ENCODE measurements at places on chromosomes 6 and 20.

- DNase-seq: no peak
Observed at GRCh38 chr6:6908121-6908520, 199.6 kb upstream of the RREB1 start.

DNA sequence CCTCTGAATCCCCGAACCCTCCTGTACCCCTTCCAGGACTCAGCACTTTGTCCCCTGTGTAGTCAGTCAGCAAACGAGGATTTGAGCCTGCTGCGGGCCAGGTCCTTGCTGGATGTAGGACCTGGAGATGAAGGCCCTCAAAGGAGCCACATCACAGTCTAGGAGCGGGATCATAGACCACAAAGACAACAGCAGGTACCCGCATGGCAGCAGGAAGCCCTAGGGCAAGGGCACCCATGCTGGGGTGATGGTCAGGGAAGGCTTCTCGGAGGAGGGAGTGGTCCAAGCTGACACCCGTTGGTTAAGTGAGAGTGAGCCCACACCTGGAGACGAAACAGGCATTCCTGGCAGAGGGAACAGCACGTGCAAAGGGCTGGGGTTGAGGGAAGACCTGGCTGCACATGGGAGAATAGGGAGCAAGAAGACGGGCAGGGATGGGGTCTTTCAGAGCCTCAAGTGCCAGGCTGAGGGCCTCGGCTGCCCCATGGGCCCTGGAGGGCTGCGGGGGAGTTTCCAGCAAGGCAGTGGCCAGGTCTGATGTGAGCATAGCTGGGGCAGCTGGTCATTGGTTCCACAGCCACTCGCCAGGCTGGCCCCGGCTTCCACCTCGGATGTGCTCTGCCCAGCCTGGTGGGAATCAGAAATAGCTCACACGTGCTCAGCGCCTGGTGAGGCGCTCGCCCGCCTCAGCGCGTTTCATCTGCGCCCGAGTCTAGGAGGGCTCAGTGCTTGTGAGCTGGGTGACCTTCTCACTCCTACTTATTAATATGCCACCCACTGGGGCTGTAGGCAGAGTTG, 15.0 kb downstream of the DLGAP4 start:
- DNase-seq: no peak

DNA sequence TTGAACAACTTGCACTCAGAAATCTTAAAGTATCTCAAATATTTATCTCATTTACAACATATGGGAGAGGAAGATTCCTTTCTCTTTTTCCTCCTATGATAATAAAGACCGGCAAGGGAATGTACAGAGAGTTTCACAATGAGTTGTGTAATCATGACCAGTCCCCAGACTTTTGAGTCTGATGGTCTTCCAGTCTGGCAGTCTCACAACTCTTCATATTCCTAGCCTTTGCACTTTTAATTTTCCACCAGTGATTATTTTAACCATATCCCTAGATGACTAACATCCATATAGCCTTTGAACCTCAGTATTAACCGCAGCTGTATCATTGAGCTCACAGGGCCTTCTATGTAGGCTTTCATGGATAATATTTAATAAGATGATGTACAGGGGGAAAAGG, 278.5 kb downstream of the KHDC1L start:
- DNase-seq: no peak

- DNase-seq: no peak
Observed at GRCh38 chr6:53258774-53259155, 90.0 kb downstream of the ELOVL5 start.

- peak; percentile 38 for DNase-seq
Observed at GRCh38 chr20:3172933-3173609, at the start of gene LZTS3. Gene LZTS3, minus strand, starts transcription at chr20:3173549. Its CDS starts 6,386 bp downstream, at chr20:3167163.

GRCh38 chr6:156256161-156256560, 521.0 kb upstream of the ARID1B start:
- no peak for DNase-seq

DNA sequence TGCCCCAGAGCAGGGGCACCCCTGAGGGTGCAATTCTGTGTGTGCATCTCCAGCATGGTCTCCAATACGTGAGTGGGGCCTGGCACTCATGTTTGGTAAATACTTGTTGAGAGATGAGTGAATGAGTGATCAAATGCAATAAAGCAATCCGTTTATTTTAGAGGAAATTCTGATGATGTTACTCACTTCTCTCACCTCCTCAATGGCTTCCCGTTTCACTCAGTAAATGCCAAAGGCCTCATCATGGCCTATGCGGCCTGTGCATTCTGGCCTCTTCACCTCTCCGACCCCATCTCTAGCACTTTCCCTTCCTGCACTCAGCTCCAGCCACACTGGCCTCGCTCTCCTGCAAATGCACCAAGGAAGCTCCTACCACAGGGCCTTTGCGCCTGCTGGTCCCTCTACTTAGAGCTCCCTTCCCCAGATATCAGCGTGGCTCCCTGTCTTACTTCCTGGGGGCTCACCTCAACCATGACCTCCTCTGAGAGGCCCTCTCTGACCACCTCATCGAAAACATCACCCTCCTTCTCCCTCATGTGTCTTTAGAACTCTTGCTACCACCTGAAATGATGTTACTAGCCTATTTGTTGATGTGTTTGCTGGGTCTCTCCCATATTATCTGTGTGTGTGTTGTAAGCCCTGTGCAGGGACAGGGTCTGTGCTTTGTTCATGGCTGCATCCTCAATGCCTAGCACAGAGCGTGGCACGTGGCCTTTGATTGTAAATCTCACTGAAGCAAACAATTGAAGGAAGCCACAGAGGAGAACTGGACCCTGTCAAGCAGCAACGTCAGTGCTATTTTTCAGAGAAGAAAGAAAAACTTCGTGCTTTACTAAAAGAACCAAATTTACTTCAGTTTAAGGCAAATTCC, 42.6 kb downstream of the RAB44 start:
- DNase-seq: no peak

DNA sequence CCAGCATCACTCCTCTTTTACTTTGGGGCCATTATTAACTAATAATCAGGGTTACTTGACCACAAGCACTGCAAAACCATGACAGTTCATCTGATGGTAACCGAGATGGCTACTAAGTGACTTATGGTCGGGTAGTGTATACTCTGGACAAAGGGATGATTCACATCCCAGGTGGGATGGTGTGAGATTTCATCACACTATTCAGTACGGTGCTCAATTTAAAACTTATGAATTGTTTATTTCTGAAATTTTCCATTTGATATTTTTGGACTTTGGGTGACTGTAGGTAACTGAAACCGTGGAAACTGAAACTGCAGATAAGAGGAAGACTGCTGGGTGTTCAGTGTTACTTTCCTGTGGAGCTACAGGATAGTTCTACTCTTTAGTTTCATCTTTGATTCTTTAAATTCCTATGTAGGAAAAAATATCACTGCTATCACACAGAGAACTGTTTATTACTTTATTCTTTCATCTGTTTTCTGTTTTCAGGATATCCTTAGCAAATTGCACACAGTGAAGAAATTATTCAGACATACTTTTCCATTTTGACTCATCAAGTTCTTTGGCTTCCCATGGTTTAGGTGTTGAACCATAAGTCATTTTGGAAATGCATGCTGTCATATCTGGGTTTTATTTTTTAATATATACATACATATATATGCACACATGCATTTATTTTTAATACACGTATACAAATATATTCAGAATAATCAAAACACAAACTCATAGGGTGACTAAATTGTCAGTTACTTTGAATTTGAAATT, 59.1 kb upstream of the C20orf144 start:
- DNase-seq: no peak

- DNase-seq: no peak
Observed at GRCh38 chr20:51650685-51651134, 108.2 kb upstream of the NFATC2 start.

GRCh38 chr6:148448369-148449012, 105.9 kb downstream of the SASH1 start:
- DNase-seq: no peak

- peak; percentile 73 for DNase-seq
Observed at GRCh38 chr20:33993576-33994221, at the start of gene RALY. Gene RALY, plus strand, starts transcription at chr20:33993911. Its CDS starts 78,164 bp downstream, at chr20:34072075.

DNA sequence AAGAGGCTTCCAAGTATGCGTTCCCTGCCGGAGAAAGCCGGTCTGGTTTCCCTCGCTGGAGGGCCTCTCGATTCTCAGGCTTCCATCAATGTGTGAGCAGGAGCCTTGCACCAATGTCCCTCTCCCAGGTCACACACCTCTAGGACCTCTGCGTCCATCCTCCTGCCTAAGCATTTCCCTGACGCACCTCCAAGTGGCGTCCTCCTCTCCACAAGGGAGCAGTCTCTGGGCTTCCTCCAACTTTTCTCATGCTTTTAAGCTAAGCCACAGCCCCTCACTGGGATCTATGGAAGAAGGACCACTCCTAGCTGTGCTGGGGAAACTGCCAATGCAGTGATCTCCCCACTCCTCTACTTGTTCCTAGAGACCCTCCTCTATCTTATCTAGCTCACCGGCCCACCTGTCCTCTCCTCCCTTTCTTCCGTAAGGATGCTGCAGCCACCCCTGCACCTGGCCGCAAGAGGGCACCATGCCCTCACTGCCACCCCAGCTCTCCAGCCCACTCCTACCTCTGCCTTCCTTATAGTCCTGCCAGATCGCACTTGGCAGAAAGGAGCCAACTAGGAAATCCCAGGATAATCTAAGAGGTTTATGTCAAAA, 258.7 kb downstream of the LRFN2 start:
- peak; percentile 95 for DNase-seq

- no peak for DNase-seq
Observed at GRCh38 chr6:164130585-164130984, 716.1 kb downstream of the QKI start.

DNA sequence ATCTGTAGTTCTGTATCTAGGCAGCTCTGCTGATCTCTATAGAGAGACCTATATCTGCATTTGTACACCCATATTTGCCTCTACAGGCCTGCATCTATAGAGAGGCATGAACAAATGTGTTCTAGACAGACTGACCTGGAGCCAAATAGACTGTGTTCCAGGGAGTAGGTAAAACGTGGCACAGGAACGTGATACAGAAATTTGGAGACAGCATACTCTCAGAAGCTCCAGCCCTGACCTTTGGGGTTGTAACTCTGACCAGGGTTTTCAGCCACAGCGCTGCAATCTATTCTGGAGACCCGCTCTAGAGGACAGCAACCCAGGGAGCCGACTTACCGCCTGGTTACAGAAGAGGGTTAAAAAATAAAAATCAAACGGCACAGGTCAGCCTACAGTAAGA, 983 bp downstream of the RBBP9 start:
- DNase-seq: peak; percentile 54

DNA sequence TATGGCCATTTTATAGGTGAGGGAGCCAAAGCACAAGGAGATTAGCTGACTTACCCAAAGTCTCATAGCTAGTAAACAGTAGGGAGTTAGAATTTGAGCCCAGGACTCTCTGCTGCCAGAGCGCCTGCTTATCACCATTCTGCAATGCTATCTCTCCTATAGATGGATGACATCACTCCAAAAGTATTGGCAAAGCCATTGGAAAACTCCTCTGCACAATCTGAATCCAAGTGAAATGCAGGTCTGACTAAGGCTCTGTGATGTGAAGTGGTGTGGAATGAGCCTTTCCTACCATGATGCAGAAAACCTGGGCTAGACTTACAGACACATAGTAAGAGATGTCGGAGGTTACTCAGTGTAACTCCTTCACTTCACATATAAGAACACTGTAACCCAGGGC, 106.3 kb downstream of the GRM1 start:
- DNase-seq: no peak

- no peak for DNase-seq
Observed at GRCh38 chr20:47989957-47990356, 204.7 kb upstream of the SULF2 start.

- no peak for DNase-seq
Observed at GRCh38 chr6:111992851-111993250, 61.1 kb upstream of the CCN6 start.

DNA sequence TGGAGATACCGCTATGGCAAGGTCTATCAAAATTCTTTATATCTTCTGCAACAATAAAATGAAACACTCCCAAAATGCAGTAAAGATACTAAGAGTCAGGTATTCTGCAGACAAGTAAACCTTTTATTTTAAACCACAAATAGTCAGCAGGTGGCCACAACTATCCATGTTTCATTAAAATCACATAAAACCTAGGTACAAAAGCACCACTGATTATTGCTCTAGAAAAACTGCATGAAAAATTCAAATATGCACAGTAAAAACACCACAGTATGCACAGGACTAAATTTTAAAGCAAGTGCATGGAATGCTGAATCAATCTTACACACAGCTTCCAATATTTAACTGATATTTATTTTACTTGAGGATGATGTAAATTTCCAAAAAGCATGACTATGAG, 33.3 kb downstream of the HMGN3 start:
- DNase-seq: no peak

DNA sequence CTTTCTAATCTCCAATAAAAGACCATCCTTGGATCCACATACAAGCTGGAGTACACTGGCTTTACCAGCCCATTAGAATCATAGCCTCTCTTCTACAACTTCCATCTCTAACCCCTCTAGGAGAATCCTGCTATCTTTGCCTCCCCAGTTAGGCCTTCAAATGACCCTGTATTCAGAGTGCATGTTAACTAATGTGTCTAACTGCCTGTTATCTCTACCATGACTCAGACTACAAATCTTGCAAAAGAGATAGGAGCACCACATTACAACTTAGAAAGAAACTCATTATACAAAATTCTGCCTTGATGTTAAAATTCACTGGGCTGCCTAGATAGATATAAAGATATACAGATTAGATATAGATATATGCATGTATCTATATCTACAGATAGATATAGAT, 28.2 kb downstream of the GPR63 start:
- no peak for DNase-seq

DNA sequence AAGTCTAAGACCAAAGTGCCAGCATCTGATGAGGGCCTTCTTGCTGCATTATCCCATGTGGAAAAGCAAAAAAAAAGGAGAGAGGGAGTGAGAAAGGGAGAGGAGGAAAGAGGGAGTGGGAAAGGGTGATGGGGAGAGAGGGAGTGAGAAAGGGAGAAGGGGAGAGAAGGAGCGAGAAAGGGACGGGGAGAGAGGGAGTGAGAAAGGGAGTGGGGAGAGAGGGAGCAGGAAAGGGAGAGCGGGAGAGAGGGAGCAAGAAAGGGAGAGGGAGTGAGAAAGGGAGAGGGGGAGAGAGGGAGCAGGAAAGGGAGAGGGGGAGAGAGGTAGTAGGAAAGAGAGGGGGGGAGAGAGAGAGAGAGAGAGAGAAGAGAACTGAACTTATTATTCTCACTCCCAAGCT, 241.1 kb upstream of the RIMS1 start:
- no peak for DNase-seq

GRCh38 chr20:23759306-23759940, 8.7 kb upstream of the CST1 start:
- DNase-seq: no peak

DNA sequence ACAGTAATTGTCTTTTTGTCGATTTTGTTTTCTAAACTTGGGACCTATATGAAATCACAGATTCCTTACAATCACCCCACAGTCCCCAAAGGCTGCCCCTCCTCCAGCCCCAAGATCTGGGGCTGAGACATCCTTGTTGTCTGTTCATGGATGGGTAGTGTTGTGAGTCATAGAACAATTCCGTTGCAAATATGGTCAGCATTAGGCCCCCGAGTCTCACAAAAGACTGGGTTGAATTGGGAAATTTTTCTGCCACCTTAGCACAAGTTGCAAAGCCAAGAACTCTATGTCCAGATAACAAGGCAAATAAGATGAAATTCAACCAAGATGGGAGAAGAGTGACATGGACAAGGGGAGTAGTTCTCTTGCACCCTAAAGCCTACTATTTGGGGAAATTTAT, 10.5 kb upstream of the TAB2 start:
- DNase-seq: no peak

GRCh38 chr20:9515741-9516233, 1.4 kb downstream of the LAMP5 start:
- peak; percentile 13 for DNase-seq

GRCh38 chr6:31354158-31354863, 2.7 kb downstream of the HLA-B start:
- no peak for DNase-seq

Data from NCI-H510A treated with DMSO at 0.1 percent for 48 hours (cell line).